ENCODE measurements at places on chromosomes 1 and 21.

DNA sequence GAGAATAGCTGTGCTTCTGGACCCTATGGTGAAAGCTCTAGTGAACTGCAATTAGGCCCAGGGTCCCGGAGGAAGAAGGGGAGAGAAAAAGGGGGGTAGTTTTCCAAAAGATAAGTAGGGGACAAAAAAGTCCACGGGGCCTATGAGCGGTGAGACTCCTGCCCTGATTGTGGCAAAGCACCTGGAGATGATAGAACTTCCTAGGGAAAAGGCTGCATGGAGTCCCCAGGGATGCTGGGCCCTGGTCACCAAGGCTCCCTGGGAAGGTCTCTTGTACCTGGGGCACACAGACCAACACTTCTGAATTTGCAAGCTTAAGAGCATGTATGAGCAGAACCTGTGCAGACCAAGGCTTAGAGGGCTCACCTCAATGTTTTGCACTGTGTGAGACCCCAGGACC, 5.4 kb upstream of the SHISA4 start:
- DNase-seq, result no peak

DNA sequence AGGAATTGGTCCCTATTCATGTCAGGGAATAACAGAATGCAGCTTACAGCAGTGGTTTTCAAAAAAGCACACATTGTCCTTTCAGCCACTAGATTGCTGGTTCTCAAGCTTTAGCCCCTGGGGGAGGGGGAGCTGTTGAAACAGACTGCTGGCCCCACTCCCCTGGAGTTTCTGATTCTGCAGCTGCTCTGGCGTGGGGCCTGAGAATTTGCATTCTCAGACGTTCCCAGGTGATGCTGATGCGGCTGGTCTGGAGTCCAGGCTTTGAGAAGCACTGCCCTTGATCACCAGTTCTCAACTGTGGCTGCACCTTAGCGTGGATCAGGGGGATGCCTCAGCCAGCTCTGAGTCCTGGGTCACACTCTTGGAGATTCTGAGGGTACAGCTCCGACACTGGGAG, 62.7 kb upstream of the LAPTM5 start:
- no peak for DNase-seq

GRCh38 chr1:226584164-226584563, 35.6 kb downstream of the STUM start:
- no peak for DNase-seq

DNA sequence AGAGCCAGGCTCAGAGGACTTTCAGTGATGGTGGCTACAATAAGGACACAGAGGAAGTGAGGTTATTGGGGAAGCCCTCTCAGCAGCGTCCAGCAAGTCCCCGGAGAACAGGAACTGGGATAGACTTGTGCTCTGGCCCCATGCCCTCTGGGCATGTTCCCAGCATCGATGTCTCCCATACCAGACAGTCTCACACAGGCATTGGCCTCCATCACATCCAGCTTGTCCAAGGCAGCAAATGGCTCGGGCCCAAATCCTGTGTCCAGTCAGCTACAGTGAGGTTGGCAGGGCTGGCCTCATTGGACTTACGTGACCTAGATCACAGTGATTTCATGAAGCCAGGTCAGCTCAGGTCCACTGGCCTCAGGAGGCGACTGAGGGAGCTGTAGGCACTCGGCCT, 19.6 kb upstream of the TMEM54 start:
- no peak for DNase-seq

- DNase-seq, result no peak
These were observed 424 bp upstream of the PCNX2 start for GRCh38 chr1:233295975-233296322.

DNA sequence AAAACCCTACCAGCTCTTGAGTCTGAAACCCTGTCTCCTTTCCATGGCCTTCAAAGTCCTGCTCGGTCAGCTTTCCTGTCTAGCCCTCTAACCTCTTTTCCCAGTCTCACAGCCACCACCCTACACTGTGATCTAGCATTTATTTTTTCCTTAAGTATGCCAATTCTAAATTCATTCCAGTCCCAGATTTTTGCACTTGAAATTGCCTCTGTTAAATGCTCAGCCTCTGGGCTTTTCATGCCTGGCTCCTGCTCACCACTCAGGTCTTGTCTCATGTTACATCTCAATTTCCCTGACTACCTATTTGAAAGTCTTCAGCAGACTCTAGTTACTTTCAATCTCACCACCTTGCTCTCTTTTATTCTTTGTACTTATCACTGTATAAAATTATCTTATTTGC, 176.2 kb downstream of the ADGRL4 start:
- no peak for DNase-seq

GRCh38 chr1:234613128-234613875, 3.3 kb upstream of the IRF2BP2 start:
- peak; percentile 23 for DNase-seq

DNA sequence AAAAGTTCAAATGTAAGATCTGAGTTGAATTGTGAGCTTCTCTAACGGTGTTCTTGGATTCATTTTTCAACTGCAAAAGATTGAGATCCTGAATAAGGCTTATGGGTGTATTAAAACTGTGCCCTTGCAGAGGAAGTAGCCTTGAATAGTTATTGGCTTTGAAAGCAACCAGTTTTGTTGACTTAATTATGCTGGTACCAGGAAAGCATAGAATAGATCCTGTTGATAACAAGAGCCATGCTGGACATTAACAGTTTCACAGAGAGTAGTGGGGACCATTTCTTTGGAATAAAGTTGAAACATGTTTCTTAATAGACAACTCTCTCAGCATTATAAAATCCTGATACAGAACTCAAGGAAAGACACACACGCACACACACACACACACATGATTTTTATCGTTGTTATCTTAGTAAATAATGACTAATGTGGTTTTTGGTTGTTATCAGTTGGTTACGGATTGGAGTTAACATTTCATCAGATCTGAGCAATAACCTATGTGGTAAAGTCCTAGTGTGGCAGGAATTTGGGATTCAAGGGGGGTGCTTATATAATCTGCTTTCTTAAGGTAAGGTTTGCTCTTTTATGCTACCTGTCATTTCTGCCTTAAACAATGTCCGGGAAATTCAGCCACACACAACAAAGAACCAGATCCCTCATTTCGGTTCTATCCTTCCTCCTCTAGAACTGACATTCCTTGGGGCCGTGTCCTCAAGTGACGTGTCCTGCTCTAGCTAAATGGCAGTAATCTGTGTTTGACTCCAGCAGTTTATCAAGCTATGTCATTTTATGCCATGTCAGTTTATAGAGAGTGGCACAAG, 330.9 kb downstream of the CHRM3 start:
- no peak for DNase-seq

- DNase-seq, result no peak
These were observed 97.7 kb upstream of the IRF2BP2 start for GRCh38 chr1:234707641-234708040.

- no peak for DNase-seq
These were observed 546.7 kb downstream of the PTPRU start for GRCh38 chr1:29782846-29783507.

DNA sequence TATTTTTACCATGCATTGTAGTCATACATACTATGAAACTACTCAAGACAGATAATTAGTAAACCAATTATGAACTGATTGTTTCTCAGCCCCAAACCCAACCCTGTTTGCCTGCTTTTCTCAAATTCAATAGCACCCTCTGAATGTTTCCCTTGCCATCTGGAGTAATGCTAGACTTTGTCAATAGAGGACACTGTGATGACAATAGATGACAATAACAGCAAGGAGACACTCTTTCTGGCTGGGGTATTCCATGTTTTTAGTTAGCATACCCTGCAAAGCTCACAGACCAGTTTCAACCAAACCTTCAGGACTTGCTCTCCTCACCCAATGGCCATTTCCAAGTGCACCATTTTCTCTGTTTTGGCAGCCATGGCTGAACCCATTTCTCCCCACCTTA, 108.5 kb upstream of the LRRC7 start:
- no peak for DNase-seq

DNA sequence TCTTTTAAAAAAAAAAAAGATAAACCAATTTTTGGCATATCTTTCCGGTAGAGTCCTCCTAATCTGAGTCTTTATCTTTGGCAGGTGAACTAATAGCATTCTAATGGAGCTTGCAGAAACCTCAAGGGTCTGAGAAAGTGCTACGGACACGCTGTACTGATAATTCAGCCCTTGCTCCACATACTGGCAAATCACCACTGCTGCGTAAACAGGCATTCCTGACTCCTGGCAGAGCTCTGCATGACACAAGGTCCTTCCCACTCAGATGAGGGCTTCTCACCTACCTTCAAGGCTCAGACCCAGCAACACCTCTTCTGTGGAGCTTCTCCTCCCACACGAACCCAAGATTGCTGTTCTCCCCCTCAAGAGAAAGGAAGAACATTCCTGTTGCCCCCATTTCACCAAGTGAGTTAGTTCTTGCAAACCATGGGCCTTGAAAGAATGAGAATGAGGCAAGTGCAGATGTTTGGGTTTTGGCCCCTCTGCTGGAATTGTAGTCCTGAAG, 48.0 kb downstream of the LYST start:
- no peak for DNase-seq

DNA sequence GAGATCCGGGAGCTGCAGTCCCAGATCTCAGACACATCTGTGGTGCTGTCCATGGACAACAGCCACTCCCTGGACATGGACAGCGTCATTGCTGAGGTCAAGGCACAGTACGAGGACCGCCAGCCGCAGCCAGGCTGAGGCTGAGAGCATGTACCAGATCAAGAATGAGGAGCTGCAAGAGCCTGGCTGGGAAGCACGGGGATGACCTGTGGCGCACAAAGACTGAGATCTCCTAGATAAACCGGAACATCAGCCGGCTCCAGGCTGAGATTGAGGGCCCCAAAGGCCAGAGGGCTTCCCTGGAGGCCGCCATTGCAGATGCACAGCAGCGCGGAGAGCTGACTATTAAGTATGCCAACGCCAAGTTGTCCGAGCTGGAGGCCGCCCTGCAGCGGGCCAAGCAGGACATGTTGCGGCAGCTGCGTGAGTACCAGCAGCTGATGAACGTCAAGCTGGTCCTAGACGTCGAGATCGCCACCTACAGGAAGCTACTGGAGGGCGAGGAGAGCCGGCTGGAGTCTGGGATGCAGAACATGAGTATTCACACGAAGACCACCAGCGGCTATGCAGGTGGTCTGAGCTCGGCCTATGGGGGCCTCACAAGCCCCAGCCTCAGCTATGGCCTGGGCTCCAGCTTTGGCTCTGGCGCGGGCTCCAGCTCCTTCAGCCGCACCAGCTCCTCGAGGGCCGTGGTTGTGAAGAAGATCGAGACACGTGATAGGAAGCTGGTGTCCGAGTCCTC, 25.5 kb downstream of the ETV3L start:
- DNase-seq, result no peak

- no peak for DNase-seq
These were observed 34.7 kb upstream of the COL6A2 start for GRCh38 chr21:46063227-46063626.

- DNase-seq, result no peak
These were observed 426.3 kb upstream of the CHRM3 start for GRCh38 chr1:238960071-238960470.

DNA sequence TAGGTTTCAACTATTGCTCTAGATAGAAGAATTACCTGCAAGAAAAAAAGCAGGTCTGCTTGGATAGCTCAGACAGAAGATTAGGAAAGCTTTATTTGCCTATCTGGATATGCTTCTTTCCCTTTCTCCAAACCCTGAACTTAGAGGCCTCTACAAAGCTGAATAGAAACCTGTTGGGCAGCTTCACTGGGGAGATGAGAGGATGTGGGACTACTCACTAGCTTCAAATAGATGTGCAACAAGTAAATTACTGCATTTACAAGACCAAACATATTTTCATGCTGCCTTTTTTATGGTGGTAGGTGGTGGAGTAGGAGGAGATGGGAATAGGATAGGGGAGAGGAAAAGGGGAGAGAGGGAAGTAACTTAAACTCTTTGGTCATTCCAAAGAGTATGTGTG, 6.4 kb downstream of the CLCA2 start:
- DNase-seq, result no peak

- no peak for DNase-seq
These were observed 80.2 kb upstream of the GREM2 start for GRCh38 chr1:240691909-240692705.
